ENCODE measurements at places on chromosomes 1 and 21.
A peak's percentile ranks its signal among the peaks of the same experiment; 100 is the strongest.

GRCh38 chr1:31759298-31760023 is 4.7 kb downstream of the ADGRB2 start:
- peak; percentile 66 for DNase-seq

- no peak for DNase-seq
These were observed 2.9 kb downstream of the ZBTB37 start for GRCh38 chr1:173871091-173871490.

- DNase-seq, result no peak
These were observed 184.5 kb downstream of the RGS7 start for GRCh38 chr1:241172486-241172885.

- peak; percentile 48 for DNase-seq
These were observed 4.7 kb upstream of the ADARB1 start for GRCh38 chr21:45069711-45070110.

GRCh38 chr1:9101510-9102146 is 27.3 kb downstream of the GPR157 start:
- peak; percentile 72 for DNase-seq

GRCh38 chr1:109845658-109846057 is 65.0 kb upstream of the CSF1 start:
- DNase-seq, result no peak

GRCh38 chr1:184608581-184608980 is 146.1 kb downstream of the EDEM3 start:
- DNase-seq, result no peak

GRCh38 chr1:244454412-244454811 is 2.7 kb upstream of the ADSS2 start:
- DNase-seq, result no peak

GRCh38 chr1:10474613-10475507 is at the start of gene PEX14:
Gene PEX14, plus strand, starts transcription at chr1:10474950. Its CDS starts 17 bp downstream, at chr1:10474967.
- DNase-seq, result peak; percentile 90

DNA sequence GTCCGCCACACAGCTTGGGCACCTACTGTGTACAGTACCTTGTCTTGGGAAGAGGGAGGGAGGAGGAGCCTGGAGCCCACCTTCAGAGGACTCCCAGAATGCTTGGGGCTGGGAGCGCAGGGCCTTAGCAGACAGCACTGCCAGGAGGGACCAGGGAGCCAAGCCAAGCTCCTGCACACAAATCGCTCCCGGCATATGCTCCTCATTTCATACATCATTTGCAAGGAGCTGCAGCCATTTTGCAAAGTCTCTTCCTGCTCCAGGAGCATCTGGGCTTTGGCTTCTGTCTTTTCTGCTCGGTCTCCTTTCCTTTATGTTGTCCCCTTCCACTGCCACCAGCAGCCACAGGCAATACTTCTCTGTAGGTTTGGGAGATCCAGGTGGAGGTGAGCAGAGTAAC is 175.2 kb upstream of the ZC3H12A start:
- no peak for DNase-seq

GRCh38 chr1:156082309-156083091 is at the start of gene MEX3A:
Gene MEX3A, minus strand, starts transcription at chr1:156082465. Its CDS starts 467 bp downstream, at chr1:156081998.
- DNase-seq, result peak; percentile 82

DNA sequence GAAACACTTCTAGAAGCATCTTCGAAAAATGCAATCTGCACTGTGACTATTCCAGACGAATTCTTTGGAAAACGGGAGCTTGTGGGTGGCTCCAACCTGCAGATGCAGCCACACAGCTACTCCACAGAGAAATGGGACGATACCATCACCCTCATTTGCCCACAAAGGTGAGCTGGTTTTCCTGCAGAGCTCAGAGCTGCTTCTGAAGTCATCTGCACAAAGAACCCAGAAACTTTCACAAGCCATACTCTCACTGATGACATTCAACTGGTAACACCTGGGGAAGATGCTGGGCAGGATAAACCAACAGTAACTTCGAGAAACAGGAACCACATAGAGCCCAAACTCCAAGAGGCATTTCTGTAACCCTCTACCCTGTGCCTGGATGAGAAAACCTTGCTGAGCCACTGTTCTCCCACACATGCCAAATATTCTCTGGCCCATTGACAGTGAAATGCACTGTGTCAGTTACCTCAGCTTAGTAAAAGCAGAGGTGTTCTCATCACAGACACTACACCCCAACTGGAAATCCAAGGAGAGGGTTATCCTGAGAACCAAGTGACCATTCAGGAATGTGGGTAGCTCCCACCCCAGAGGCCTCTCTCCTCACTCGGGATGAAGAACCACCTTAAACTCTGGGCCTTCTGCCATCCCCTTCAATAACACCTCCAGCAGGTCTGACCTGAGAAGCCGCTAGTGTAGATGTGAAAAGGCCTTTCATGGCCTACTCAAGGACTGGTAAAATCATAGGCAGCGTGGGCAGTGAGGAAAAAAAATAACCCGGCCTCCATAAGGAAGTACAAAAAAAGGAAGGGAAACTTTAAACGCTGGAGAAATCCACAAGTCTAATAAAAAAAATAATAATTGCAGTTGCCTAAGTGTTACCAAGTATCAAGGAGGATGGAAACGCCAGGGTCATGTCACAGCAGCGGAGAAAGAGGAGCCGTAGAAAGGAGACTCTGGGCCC is 56.7 kb downstream of the HSF2BP start:
- DNase-seq, result no peak

GRCh38 chr1:89754518-89754917 is 66.3 kb upstream of the LRRC8D start:
- peak; percentile 16 for DNase-seq

- no peak for DNase-seq
These were observed 21.3 kb upstream of the KCNQ4 start for GRCh38 chr1:40762144-40762923.

DNA sequence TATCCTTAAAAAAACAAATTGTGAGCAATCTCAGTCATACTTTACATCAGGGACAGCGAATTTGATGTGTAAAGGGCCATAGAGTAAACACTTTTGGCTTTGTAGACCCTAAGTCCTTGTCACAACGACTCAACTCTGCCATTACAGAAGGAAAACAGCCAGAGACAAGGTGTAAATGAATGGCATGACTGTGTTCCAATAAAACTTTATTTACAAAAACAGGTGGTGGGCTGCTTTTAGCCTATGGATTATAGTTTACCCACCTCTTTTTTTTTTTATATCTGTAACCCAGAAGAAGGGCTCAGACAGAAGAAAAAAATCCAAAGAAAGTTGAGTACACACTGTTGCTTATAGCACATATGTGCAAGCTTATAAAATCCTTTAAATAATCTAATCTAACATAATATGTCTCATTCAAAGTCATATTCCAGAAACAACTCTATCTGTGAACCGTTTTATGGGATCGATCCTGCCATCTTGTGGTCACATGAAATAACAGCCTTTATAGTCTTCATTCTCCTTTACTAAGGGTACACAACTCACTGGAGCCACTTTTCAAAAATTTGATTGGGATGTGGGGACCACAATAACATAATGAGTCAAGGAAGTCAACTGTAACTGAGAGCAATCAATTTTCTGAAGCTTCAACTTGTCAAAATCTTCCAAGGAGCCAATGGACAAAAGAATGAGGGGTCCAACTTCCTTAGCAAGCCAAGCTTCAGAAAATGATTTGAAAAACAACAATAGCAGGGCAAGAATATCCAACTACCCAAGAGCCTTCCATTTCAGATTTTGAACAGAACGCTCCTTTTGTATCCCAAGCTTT is 142.2 kb upstream of the KRTAP19-8 start:
- DNase-seq, result peak; percentile 35

DNA sequence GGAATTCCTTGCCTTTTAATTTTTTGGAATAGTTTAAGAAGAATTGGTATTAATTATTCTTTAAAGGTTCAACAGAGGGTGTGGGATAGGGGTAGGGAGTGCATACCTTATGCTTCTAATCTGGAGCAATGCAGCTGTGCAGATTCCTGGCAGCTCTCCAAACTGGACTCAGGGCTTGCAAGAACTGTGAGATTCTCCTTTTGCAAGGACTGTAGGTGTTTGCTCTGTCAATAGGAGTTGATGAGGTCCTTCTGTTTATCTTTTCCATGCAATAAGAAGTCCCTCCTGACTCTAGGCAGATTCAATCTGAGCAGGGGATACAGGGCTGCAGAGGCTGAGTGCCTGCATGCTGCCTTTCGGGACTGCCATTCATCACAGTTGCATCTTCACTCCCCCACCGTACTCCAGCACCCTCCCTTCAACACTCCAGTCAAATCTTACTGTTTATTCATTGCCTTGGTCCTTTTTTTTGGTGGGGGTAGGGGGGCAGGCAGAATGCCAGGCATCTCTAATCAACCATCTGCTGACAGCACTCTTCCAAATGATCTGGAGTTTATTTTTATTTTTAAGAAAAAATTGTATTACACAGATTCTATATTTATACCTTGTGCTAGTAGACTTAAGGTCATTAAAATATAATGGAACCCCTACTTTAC is 122.3 kb downstream of the DISC1 start:
- no peak for DNase-seq

DNA sequence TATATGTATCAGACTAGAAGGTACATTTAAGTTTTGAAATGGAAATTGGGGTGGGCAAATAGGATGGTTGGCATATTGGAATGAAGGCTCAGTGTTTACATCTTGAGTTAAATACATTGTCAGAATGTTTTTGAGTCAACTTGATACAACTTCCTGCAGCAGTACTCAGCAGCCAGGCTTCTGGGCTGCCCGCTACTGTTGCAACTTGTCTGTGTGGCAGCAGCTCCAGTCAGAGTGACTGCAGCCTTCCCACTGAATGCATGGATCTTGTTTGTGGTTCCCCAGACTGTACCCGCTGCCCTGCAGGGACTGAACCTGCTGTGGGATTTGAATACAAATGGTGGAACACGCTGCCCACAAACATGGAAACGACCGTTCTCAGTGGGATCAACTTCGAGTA is 24.9 kb upstream of the SARS1 start:
- no peak for DNase-seq

DNA sequence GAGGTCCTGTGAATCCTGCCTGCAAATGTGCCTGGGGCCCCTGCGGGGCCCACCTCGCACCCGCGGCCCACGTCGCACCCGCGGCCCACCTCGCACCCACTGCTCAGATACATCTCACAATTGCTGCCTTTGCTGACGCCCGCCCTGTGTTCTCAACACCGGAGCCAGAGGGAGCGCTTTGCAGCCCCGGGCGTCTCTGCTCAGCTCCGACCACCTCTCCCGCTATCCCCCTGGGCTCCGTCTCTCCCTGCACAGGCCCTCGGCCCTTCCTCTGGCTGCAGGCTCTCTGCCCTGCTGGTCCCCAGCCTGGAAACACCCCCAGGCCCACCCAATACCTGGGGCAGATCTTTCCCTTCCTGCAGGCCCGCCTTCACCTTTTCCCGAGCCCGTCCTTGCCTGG is 44.8 kb downstream of the TP73 start:
- DNase-seq, result no peak

- DNase-seq, result no peak
These were observed 4.3 kb upstream of the ADGRB2 start for GRCh38 chr1:31768407-31768907.

GRCh38 chr1:211285196-211285595 is 26.0 kb downstream of the RCOR3 start:
- peak; percentile 36 for DNase-seq

- peak; percentile 7 for DNase-seq
These were observed 212.1 kb downstream of the GPR52 start for GRCh38 chr1:174659823-174660222.

DNA sequence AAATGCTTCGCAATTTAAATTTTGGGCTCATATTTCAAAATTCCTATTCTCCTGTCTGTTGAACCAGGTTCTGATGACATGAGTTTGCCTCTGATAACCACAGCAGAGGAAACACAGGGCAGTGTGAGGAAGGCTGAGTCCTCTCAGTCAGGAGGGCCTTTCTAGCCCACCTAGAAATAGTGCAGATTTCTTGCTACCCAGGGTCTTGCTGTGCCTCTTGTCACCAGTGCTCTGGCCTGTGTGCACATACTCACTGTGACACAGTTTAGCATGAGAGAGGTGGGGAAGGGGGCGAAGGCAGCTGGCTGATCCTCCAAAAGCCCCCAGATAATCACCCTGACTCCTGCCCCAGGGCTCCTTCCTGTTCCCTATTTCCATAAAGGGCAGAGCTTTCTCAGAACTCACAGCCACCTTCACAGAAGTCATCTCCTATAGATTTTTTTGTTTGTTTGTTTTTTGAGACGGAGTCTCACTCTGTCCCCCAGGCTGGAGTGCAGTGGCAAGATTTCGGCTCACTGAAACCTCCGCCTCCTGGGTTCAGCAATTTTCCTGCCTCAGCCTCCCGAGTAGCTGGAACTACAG is 23.7 kb downstream of the ERRFI1 start:
- DNase-seq, result no peak

- DNase-seq, result no peak
These were observed at the start of gene KAZN for GRCh38 chr1:14598498-14599182. Gene KAZN, plus strand, starts transcription at chr1:14598685.

DNA sequence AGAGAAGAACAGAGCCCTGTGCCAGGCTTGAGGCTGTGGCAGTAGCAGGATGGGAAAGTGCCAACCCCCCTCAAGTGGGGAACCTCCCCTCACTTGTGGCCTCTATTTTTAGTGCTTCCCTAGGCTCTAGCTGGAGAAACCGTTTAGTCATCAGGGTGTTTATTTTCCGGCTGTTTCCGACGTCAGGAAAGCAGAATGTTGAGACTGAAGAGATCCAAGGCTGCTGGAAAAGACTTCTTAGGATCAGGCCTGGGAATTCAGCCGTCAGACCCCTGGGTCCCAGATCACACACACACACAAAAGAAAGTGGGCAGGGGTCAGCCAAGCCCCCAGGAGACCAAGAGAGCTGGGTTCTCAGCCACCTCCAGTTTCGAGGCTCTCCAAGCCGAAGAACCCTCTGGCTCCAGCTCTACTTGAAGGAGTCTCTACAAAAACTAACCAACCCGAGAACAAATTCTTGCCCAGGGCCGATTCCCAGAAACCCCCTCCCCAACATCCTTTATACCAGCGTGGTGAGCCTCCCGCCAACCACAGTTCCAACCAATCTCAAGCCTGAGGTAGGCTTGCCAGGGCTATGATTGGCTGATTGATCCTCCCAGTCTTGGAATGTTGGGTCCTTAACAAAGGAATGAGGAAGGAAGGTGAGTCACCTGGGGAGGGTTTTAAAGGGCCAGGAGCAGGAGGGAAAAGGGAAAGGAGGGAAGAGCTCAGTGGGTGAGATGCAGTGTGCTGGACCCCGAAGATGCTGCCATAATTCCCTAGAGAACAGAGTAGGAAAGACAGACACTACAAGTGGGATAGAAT is 2.5 kb upstream of the MEF2D start:
- DNase-seq, result peak; percentile 97

GRCh38 chr1:212791261-212791675 is 309 bp downstream of the NSL1 start:
- DNase-seq, result peak; percentile 88

DNA sequence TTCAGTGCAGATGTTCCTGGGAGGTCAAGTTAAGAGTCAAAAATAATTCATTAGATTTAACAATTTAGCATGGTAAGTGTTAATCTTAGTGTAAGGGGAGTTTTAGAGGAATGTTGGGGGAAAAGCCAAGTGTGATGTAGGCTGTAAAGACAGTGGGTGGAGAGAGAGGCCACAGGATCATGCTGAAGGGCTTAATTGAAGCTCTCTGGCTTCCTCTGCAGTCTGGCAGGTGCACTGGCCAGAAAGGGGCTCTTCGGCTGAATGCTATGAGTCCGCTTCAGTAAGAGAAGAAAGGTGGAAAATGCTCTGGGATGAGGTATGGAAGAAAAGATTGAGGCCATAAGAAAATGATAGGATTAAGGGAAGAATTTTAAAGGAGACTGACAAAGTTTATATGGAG is 3.0 kb downstream of the BRDT start:
- DNase-seq, result no peak

- DNase-seq, result no peak
These were observed 16.6 kb downstream of the LDLRAD2 start for GRCh38 chr1:21828506-21829210.

GRCh38 chr1:36585569-36586548 is 103.1 kb upstream of the CSF3R start:
- DNase-seq, result no peak
